Spinal cord (tissue), 10 donors: ENCODE measurements at places on chromosomes 13 and 19. TPM values are rescaled to one million over a fixed set of nuclear protein-coding genes. Genes with fewer than 3 reads are reported as not detected.

DNA sequence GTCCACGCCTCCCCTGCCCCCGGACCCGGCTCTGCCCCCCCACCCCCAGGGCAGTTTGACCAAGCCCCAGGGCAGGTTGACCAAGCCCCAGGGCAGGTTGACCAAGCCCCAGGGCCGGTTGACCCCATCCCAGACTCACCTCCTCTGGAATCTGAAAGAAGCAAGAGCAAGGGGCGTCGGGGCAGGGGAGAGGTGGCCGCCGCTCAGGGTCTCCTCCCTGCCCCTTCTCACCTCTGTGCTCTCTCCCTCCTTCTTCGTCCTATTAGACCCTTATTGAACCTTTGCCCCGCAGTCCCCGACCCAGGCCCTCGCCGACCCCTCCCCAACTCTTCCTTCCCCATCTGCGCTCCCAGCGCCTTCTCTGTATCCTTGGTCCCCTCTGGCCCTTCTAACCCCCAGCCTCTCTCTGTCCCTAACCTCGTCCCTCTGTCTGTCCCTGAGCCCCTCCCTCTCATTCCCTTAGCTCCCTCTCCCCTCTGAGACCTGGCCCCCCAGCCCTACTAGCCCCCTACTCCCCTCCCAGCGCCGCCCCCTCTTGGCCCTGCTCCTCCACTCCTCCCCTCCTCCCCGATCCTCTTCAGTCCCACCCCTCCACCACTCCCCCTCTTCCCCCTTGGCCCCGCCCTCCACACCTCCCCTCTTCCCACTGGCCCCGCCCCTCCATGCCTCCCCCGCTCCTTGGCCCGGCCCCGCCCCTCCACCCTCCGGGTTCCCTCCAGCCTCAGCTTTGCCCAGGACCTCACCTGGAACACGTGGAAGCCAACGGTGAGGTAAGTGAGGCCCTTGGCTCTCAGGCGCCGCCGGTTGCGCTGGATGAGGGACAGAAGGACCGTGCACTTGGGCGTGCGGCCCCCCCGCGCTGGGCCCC is 7.6 kb downstream of the CAPN12 start:
- peaks cover 18% of the 10 kb centered on the region for H3K4me1 ChIP-seq
- no peak overlapping the region for H3K4me3 ChIP-seq
- H3K36me3 ChIP-seq: peaks cover 9% of the 10 kb centered on the region
- H3K27me3 ChIP-seq: peaks cover 15% of the 10 kb centered on the region

DNA sequence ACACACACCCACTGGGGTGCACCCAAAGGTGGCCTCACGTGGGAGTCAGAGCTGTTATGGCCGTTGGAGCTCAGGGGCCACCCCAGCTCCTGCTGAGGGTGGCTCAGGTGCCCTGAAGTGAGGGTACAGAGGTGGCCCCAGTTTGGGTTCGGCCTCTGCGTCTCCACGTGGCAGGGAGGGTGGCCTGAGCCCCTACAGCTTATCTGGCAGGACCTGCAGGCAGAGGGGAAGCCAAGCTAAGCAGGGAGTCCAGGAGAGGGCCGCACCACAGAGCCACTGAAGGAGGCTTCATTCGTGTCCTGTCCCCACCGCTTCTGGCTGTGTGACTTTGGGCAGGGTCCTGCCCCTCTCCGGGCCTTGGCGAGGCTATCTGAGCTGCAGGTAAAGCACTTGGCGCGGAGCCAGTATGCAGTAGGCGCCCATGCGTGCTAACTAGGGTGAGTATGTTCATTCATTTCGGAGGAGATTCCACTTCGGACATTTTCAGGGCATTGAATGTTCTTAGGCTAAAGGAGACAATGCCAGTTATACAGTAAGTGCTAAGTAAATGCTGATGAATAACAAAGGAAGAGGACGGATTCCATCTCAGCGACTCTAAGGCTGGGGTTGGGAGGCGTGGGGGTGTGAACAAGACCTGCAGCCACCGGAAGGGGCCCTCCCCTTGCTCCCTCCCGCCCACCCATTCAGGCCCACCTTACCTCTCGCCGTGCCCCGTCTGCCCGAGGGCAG is 4.9 kb downstream of the REX1BD start:
- H3K27me3 ChIP-seq: peaks cover 20% of the 10 kb centered on the region
- no peak overlapping the region for H3K27ac ChIP-seq
- DNase-seq: peak; percentile 41
- peaks cover 18% of the 10 kb centered on the region for H3K36me3 ChIP-seq
- peaks cover 61% of the 10 kb centered on the region for H3K4me1 ChIP-seq
- no peak overlapping the region for H3K4me3 ChIP-seq

GRCh38 chr13:84399320-84400085 is 517.2 kb upstream of the SLITRK1 start:
- no peaks in the 10 kb centered on the region for H3K27me3 ChIP-seq
- DNase-seq: no peak
- H3K36me3 ChIP-seq: no peaks in the 10 kb centered on the region

- no peak overlapping the region for H3K27ac ChIP-seq
- no peak overlapping the region for H3K4me3 ChIP-seq
- H3K27me3 ChIP-seq: no peaks in the 10 kb centered on the region
Measured at GRCh38 chr13:111597618-111598017, 277.2 kb downstream of the TEX29 start.

DNA sequence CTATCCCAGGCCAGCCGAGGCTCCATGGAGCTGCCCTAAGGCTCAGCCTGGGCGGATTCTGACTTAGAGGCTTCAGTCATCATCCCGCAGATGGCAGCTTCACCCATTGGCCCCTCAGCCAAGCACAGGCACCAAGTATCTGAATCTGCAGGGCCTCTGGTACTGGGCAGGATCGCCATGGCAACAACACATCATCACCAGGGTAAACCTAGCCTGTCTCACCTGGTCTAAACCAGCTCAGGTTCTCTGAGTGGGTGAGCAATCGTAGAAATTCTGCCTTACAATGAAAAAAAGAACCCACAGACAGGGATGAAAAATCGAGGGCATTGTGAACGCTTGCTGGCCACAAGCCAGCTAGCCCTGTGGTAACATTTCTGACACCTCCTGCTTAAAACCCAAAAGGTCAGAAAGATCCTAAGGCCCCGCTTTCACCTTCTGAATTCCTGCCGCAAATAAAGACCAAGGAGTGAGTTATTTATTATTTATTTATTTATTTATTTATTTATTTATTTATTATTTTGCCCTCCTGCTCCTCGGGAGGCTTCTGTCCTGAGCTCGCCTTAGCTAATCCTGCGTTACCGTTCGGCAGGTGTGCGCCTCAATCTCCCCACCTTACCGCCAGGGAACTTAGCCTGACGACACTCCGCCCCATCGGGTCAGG is 12.0 kb upstream of the CEACAM21 start:
- DNase-seq: no peak
- H3K27me3 ChIP-seq: peaks cover 28% of the 10 kb centered on the region
- no peak overlapping the region for H3K27ac ChIP-seq
- H3K4me1 ChIP-seq: peaks cover 19% of the 10 kb centered on the region
- H3K36me3 ChIP-seq: no peaks in the 10 kb centered on the region
- H3K4me3 ChIP-seq: peak overlapping the region; percentile 24

GRCh38 chr19:53004242-53004641 is 9.5 kb upstream of the ERVV-1 start:
- no peak overlapping the region for H3K4me3 ChIP-seq
- H3K27me3 ChIP-seq: no peaks in the 10 kb centered on the region
- no peaks in the 10 kb centered on the region for H3K36me3 ChIP-seq
- DNase-seq: no peak
- no peak overlapping the region for H3K27ac ChIP-seq
- H3K4me1 ChIP-seq: no peaks in the 10 kb centered on the region

DNA sequence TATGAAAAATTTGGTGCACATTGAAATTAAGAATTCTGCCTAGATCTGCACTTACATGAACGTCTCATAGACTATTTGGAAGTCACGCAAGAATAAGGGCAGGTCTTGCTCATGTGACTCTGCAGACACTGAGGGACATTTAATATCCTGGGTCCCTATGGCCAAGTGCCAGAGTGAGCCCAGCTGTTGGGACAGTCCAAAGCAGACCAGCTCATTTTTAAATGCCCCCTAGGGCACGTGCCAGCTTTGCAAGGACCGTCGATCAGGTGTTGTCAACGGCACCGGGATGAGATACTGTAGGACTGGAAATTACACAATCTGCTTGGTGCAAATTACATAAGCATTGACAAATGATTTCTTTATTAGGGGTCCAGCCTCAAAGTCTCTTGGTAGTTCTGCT is 293.6 kb downstream of the TEX29 start:
- no peak for DNase-seq
- H3K4me3 ChIP-seq: no peak overlapping the region
- H3K27me3 ChIP-seq: no peaks in the 10 kb centered on the region
- no peak overlapping the region for H3K27ac ChIP-seq
- no peaks in the 10 kb centered on the region for H3K4me1 ChIP-seq

GRCh38 chr13:91805605-91806004 is 407.2 kb downstream of the GPC5 start:
- no peak overlapping the region for H3K4me3 ChIP-seq
- no peaks in the 10 kb centered on the region for H3K4me1 ChIP-seq
- no peak overlapping the region for H3K27ac ChIP-seq
- H3K36me3 ChIP-seq: no peaks in the 10 kb centered on the region

GRCh38 chr13:75635828-75636435 is at the start of gene LMO7:
TSS of gene LMO7 (plus strand) at chr13:75636330. CDS start at chr13:75636658, 328 bp downstream.
- no peaks in the 10 kb centered on the region for H3K36me3 ChIP-seq
- H3K4me3 ChIP-seq: peak within 1 kb of the TSS; percentile 59
- peaks cover 12% of the 10 kb centered on the region for H3K4me1 ChIP-seq
- peaks cover 21% of the 10 kb centered on the region for H3K27me3 ChIP-seq
- no peak within 1 kb of the TSS for H3K27ac ChIP-seq

GRCh38 chr19:16772841-16773240 is 53.2 kb downstream of the NWD1 start:
- H3K27ac ChIP-seq: no peak overlapping the region
- H3K4me1 ChIP-seq: no peaks in the 10 kb centered on the region
- no peaks in the 10 kb centered on the region for H3K27me3 ChIP-seq
- peaks cover 3% of the 10 kb centered on the region for H3K36me3 ChIP-seq

DNA sequence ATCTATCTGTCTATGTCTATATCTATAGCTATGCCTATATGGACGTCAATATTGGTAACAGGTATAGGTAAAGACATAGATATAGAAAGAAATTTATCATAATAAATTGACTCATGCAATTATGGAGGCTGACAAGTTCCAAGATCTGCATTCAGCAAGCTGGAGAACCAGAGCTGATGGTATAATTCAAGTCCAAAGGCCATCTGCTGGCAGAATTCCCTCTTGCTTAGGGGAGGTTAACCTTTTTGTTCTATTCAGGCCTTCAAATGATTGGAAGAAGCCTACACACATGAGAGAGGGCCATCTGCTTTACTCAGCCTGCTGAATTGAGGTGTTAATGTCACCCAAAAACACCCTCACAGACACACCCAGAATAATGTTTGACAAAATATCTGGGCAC is 10.8 kb downstream of the RASL11A start:
- H3K4me1 ChIP-seq: peaks cover 18% of the 10 kb centered on the region
- no peaks in the 10 kb centered on the region for H3K36me3 ChIP-seq
- H3K4me3 ChIP-seq: no peak overlapping the region
- no peak for DNase-seq

- no peaks in the 10 kb centered on the region for H3K36me3 ChIP-seq
- no peaks in the 10 kb centered on the region for H3K4me1 ChIP-seq
- H3K4me3 ChIP-seq: no peak overlapping the region
Measured at GRCh38 chr13:104014803-104015645, 948.8 kb upstream of the SLC10A2 start.

DNA sequence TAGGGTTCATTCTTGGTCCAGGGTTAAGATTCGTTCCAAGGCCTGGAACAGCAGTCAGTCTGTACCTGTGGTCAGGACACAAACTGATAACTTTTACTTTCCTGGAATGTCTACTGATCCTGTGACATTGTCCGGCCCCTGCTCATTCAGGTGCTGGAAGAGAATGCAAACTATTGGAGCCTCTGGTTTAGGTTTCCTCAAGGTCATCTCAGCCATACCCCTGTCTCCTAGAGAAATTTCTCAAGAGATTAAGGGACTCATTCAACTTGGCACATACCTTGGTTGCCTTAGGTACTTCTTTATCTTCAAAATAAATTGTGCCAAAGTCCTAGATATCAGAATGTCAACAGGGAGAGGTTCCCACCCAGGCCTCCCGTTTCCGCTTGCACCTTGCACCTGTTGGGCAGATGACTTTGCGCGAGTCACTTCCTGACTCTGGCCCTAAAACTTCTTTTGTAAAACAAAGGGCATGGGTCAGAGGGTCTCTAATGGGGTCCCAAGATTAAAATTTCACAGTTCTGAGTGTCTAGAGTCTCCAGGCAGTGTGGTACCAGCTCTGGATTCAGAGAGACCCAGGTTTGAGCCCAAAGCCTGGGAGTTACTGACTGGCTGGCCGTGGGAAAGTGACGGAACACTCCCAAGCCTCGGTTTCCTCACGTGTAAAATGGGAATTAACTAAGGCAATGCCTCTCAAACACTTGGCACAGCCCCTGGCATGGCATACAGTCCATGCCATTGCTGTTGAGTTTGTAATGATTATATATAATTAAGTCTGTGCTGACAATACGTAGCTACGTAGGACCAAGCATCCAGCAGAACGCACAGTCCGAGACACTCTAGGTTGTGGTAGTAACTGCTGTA is 25.8 kb upstream of the CYP2S1 start:
- H3K27ac ChIP-seq: no peak overlapping the region
- no peak overlapping the region for H3K4me3 ChIP-seq
- H3K36me3 ChIP-seq: no peaks in the 10 kb centered on the region
- H3K4me1 ChIP-seq: no peaks in the 10 kb centered on the region
- no peak for DNase-seq

- H3K27me3 ChIP-seq: no peaks in the 10 kb centered on the region
- no peak overlapping the region for H3K4me3 ChIP-seq
- no peak for DNase-seq
- H3K4me1 ChIP-seq: no peaks in the 10 kb centered on the region
- no peak overlapping the region for H3K27ac ChIP-seq
Measured at GRCh38 chr13:77213644-77214043, 113.2 kb downstream of the MYCBP2 start.

DNA sequence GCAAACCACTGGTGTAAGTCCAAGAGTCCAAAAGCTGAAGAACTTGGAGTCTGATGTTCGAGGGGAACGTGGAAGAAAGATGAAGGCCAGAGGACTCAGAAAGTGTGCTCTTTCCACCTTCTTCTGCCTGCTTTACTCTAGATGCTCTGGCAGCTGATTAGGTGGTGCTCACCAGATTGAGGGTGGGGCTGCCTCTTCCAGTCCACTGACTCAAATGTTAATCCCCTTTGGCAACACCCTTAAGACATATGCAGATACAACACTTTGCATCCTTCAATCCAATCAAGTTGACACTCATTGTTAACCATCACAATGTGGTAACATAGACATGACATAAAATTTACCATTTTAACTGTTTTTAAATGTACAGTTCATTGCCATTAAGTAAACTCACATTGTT is 249.5 kb downstream of the COG6 start:
- H3K4me1 ChIP-seq: no peaks in the 10 kb centered on the region
- no peaks in the 10 kb centered on the region for H3K27me3 ChIP-seq

GRCh38 chr19:11481534-11482383 is 913 bp upstream of the ELAVL3 start:
- H3K4me1 ChIP-seq: peaks cover 41% of the 10 kb centered on the region
- peaks cover 43% of the 10 kb centered on the region for H3K36me3 ChIP-seq
- DNase-seq: peak; percentile 96
- peaks cover 12% of the 10 kb centered on the region for H3K27me3 ChIP-seq

TPTE2 gene
- 0.10 TPM for total RNA-seq

HIPK4 gene
- 0.10 TPM for total RNA-seq

NLRP11 gene
- total RNA-seq: not detected

SIGLEC10 gene
- 3.7 TPM for total RNA-seq

ZNF625 gene
- 21.9 TPM for total RNA-seq

SDHAF1 gene
- total RNA-seq: 27.5 TPM

CGB5 gene
- total RNA-seq: 1.4 TPM

TMEM150B gene
- 0.66 TPM for total RNA-seq
